HS-27A (cell line): ENCODE measurements at places on chromosomes 5 and 9.

- DNase-seq: no peak
These were observed 31.6 kb upstream of the ADCY2 start for GRCh38 chr5:7364226-7364875.

DNA sequence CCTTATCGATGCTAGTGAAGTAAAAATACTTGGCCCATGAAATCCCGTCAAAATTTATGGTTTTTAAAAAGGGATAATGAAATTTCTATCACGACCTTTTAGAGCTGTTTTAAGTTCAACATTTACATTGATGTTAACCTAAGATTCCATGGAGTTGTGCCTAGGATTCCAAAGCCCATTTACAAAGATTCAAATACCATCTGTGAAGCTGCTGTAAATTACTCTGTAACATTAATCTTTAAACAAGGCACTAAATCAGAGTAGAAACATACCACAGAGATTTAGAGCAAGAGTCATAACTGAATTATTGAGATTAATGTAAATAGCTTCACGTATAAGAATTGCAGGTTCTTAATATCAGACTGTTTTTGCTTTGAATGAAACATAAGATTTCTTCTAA lies 17.7 kb downstream of the POU5F2 start:
- no peak for DNase-seq

- peak; percentile 49 for DNase-seq
These were observed 178.3 kb downstream of the MRPS30 start for GRCh38 chr5:44987026-44987425.

GRCh38 chr5:56172241-56172640 lies 60.9 kb downstream of the ANKRD55 start:
- no peak for DNase-seq

DNA sequence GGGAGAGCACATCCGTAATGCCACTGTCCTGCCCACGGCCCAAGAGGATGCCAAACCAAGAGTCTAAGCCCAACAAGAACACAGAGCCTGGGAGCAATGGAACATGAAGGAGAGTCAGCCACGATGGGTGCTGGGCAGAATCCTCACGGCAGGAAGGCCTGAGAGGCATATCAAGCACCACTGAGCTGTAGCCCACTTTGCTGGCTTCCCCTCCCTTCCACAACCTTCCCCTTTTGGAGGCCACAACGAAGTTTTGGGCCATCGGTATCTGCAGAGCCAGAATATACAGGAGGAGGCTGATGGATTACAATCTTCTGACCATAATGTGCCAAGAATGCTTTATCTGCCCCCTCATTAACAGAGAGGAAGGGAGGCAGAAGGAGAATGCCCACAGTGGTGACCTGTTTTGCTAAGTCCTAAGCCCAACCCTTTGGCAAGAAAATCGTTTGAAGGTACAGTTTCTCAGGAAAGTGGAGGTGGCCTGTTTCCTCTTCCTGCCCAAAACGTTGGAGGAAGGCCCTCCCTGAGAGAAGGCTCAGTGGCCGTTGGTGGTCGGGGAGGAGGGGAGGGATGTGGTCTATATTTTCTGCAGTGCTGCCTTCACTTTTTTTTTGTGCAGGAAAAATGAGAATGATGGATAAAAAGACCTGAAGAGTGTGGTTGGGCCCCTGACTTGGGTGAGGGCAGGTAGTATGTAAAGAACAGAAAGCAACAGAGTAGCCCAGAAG lies 26.2 kb downstream of the MACROH2A1 start:
- DNase-seq: no peak

GRCh38 chr5:146345578-146346366 lies 7.1 kb downstream of the POU4F3 start:
- no peak for DNase-seq

DNA sequence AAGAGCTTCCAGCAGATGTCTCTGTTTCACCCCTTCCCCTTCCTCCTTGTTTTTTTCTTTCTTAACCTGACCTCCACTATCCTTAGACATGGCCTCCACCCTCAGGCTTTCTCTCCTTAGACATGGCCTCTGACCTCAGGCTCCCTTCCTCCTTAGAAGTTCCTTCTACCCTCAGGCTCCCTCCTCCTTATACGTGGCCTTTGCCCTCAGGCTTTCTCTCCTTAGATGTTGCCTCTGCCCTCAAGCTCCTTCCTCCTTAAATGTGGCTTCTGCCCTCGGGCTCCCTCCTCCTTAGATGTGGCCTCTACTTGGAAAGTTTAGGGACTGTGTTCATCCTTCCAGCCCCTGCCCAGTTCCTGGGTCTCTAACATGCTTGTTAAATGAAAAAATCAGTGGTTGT lies 180.4 kb upstream of the S1PR3 start:
- DNase-seq: no peak
